GM23248 (cell line): ENCODE measurements at places on chromosomes 13 and 19.

GRCh38 chr19:778910-779653 lies 18.2 kb upstream of the PTBP1 start:
- DNase-seq = peak; percentile 96

DNA sequence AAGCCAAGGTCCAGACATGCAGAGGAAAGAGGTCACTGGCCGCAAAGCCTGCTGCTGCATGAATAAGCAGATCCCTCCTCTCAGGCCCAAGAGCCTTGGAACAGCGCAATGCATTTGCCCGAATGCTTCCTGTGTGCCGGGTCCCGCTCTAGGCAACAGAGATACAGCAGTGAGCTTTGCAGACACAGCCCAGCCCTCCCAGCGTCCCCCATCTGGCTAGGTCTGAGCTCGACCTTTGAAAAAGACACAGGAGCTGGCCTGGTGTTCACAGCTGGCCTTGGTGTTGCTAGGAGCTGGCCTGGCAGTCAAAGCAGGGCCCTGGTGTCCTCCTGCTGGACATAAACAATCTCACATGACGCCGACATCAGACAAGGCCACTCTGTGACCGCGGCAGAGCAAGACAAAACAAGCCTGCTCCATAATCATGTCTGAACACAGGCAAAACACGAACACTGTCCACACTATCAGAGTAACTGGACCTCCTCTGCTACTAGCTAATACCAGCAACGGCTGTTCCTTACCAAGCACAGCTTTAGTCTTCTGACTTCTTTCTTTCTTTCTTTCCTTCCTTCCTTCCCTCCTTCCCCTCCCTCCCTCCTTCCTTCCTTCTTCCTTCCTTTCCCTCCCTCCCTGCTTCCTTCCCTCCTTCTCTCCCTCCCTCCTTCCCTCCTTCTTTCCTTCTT lies 5.7 kb upstream of the PEX11G start:
- no peak for DNase-seq

DNA sequence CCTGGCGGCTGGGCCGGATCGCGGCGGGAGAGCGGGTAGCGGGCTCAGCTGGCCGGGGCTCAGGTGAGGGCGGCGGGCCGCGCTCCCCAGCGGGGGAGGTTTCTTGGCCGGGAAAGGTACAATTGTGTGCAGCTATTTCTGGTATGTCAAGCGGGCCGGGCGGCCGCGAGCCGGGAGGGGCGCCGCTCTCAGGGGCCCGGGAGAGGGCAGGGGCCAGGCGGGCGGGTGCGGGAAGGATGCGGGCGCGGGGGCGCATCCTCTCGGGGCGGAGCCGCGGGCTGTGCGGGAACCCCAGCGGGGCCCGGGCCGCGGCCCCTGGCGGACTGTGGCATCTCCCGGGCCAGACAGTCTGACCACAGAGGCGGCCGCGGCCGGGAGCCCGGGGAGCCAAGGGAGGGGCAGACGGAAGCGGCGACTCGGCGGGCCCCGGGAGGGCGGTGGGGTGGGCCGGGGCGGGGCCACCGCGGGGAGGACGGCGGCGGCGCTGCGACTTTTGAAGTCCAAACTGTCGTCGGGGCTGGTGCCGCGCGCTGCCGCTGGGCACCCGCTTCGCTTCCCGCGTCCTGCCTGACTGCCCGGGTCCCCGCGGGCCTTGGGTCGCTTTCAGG lies at the start of gene LMO7:
Gene LMO7 (plus strand): TSS at position 503 of the 608 bp plus-strand sequence. CDS start 328 bp downstream, outside the sequence.
- peak; percentile 83 for DNase-seq

DNA sequence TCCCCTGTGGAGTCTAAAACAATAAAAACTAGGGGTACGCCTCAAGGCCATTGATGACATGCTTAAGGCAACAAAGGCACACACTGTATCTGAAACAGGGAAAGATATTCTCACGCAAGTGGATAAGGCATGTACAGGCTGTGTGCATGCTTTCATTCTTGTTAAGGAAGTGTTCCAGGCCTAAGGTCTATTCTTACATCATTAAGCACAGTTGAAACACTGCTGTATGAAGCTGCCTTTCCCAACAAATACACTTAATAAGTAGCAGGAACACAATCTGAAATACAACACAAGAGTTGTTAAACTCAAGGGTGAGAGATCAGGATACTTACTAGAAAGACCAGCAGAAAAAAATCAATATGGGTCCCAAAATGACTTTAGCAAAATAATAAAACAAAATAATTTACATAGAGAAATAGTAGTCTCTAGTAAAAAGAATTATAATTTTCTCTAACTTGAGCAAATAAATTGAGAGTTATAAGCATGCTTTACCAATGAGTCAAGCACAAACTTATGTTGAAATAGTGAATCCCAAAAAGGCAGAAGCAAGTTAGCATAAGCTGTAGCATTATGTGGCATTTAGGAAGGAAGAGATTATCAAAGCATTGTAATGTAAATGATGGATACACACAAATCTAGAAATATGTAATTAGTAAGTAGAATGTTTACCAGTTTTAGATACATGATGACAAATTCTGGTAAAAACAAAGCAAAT lies 796.9 kb downstream of the SLITRK1 start:
- DNase-seq = peak; percentile 63

- DNase-seq = peak; percentile 76
Measured at GRCh38 chr13:73740666-73741065, 393.5 kb downstream of the KLF12 start.

DNA sequence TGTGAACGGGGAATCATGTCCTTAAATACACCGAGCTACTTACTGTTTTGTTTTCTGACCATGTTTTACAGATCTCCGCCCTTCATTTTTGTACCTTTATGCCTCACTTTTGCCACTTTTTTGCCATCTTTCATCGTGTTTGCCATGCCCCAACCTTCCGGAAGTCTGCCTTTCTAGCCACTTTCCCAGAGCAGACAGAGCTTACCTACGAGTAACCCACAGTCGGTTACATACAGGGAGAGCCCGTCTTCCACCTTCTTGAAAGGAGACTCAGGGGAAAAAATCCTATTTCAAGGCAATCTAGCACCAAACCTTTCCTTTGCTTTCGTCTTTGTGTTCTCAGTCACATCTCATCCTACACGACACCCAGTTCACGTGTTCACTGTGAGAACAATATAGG lies 26.1 kb downstream of the RFPL4AL1 start:
- DNase-seq = no peak

DNA sequence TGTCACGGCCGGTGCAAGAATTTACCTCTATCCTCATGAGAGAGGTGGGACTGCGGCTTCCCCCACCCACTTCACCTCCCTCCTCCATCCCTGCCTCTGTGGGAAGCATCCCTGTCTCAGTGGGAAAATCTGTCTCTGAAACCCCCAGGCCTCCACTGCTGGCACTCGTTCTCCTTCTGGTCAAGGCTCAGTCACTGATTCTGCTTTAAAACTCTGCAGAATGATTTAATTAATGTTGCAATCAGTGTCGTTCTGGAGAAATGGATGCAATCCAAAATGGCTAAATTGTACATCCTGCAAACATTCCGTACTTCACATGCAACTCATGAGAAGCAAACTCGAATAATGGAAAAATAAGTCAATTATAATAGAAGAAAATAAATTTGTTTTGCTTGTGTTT lies 5.6 kb downstream of the RASL11A start:
- peak; percentile 70 for DNase-seq

- no peak for DNase-seq
Measured at GRCh38 chr13:106990594-106990993, 422.7 kb upstream of the ARGLU1 start.

DNA sequence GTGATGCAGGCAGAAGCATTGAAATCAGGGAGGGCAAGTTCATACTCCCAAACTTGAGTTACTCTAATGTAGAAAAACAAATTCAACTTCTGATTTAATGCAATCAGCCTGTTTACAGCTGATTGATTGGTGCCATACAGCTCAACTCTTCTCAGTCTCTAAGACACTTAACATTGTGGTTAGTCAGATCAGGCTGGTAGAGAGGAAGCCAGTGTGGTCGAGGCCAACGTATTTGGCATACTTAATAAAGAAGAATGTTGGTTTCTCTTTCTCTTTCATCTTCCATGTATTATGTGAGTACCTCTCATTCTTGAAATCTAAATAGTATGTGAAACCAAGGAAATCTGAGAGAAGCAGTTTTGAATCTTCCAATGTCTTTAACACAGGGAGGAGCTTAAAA lies 255.0 kb upstream of the SLITRK1 start:
- DNase-seq = no peak

- no peak for DNase-seq
Measured at GRCh38 chr13:95540888-95541287, 11.6 kb upstream of the CLDN10 start.

- DNase-seq = no peak
Measured at GRCh38 chr19:11240008-11240444, 607 bp downstream of the ANGPTL8 start.

DNA sequence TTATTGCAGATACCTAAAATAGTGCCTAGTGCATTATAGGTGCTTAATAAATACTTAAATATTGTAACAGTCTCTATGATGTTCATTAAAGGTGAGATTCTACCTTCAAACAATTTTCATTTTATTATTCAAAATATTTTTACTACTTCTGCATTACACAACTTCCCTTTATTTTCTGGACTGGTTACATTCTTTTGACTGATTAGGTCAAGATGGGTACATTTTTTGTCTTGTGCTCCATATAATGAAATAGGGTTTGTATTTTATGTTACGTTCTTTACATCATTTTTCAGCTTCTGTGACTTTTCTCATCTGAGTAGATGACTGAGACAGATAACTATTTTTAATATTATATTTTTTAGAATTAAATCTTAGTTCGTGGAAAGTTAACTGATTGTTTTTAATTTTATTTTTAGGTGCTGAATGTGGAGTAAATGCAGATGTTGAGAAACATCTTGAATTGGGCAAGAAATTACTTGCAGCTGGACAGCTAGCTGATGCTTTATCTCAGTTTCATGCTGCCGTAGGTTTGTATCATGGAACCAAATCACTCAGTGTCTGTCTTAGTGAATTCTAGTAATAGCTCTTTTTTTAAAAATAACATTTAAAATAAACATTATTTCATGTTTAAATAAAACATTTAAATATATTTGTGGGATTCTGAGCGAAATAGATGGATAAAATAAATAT lies 32.0 kb downstream of the DNAJC3 start:
- DNase-seq = no peak

GRCh38 chr13:91401920-91402319 lies 3.5 kb downstream of the GPC5 start:
- DNase-seq = no peak

GRCh38 chr19:42098781-42099180 lies 22.8 kb downstream of the ZNF574 start:
- DNase-seq = no peak

GRCh38 chr19:45218911-45219743 lies 26.1 kb downstream of the EXOC3L2 start:
- DNase-seq = no peak

GRCh38 chr13:95296326-95296925 lies 4.8 kb downstream of the ABCC4 start:
- DNase-seq = peak; percentile 39

DNA sequence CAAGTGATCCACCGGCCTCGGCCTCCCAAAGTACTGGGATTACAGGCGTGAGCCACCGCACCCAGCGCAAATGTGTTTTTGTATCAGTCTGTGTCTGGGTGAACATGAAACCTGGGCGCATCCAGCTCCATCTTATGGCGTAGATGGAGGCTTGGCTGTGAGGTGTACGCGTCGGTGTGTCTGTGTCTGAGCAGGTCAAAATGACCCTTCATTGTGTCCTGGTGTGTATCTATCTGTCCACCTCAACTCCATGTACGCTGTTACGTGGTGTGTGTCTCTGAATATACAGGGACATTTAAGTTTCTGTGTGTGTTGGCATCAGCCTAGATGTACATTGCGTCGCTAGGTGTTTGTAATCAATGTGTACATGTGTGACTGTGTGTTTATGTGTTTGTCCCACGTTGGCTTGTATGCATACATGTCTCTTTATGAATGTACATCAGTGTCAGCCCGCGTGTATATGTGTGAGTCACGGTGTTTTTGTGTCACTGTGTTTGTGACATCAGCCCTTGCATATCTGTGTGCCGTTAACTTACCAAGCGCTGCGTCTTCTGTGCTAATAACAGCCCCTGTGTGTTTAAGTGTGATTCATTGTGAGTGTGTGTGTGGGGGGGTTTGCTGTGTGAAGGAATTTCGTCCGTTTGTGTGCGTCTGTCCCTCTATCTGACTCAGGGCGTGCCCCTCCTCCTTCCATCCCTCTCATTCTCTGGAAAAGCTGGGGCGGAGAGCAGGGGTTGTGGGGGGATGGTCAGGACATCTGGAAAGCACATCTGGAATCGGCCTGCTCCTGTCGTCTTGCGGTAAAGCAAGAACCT lies 6.4 kb downstream of the AXL start:
- peak; percentile 99 for DNase-seq

DNA sequence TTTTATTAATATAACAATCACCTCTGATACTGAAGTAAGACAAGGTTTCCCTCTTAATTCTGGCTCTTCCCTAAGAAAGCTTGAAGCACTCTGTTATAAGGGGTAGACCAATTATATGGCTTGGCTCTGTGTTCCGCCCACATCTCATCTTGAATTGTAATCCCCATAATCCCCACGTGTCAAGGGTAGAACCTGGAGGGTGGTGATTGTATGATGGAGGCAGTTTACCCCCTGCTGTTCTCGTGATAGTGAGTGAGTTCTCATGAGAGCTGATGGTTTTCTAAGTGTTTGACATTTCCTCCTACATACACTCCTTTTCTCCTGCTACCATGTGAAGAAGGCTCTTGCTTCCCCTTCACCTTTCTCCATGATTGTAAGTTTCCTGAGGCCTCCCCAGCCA lies 363.8 kb upstream of the PCDH20 start:
- DNase-seq = no peak

DNA sequence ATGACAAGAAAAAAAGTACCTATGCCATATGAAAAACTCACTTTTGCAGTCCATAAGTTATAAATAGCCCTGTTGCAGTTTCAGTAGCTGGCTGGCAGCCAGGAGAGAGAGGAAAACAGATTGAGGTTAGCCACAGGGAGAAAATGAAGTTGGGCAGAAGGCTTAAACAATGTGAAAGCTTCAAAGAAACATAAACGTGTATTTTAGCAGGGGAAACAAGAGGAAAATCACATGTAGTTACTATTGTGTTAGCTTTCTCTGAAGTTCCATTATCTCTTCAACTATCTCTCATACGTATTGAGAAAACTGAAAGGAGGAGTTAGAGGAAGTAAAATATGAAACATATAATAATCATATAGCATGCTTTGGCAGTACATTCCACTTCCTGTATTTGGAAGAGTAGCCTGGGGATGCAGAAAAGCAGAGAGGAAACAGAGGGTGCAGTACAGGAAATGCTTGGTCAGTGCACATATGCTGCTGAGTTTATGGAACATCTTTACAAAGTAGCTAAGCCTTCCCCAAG lies 1551.1 kb downstream of the EFNB2 start:
- DNase-seq = no peak

DNA sequence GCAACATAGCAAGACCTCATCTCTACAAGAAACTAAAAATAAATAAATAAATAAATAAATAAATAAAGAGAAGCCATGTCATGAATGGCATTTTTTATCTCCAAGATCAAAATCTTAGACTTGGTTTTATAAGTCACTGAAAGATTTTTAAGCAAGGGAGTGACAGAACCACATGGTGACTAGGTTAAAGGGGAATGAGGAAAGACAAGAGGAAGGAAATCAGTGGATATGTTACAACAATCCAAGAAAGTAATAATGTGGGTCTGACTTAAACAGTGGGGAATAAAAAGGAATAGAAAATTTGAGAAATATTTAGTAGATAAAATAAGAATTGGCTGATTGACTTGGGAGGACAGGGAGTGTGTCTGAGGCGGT lies 18.8 kb upstream of the MED4 start:
- no peak for DNase-seq

GRCh38 chr19:4089400-4089908 lies 22.8 kb upstream of the ZBTB7A start:
- DNase-seq = no peak
